T-helper 22 cell (primary cell): ENCODE measurements at places on chromosomes 2 and 18.
A peak's percentile ranks its signal among the peaks of the same experiment; 100 is the strongest.

GRCh38 chr2:79511320-79511951 lies 1.4 kb upstream of the CTNNA2 start:
- DNase-seq = no peak

DNA sequence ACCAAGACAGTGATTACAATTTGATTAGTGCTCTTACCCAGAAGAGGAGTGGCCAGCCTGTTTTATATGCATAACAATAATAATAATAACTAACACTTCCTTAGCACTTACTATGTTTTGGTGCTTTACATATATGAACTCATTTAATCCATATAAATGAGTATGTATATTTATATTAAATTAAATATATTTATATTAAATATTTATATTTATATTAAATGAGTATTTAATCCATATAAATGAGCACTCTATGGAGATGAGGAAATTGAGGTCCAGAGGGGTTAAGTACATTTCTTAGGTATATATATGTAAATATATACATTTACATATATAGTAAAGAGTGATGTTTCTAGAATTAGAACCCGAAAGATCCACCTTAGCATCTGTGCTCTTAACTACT lies 673.9 kb upstream of the ACVR2A start:
- no peak for DNase-seq

DNA sequence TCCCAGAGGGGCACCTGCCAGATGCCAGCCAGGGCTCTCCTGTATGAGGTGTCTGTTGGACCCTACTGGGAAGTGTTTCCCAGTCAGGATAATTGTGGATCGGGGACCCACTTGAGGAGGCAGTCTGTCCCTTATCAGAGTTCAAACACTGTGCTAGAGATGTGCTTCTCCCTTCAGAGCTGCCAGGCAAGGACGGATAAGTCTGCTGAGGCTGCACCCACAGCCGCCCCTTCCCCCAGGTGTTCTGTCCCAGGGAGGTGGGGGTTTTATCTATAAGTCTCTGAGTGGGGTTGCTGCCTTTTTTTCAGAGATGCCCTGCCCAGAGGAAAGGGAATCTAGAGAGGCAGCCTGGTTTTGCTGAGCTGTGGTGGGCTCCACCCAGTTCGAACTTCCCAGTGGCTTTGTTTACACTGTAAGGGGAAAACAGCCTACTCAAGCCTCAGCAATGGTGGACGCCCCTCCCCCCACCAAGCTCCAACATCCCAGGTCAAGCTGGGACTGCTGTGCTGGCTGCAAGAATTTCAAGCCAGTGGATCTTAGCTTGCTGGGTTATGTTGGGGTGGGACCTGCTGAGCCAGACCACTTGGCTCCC lies 324.0 kb upstream of the SETBP1 start:
- DNase-seq = no peak

GRCh38 chr2:28445448-28446258 lies 50.2 kb upstream of the PLB1 start:
- no peak for DNase-seq

GRCh38 chr2:8285081-8285480 lies 396.8 kb upstream of the ID2 start:
- DNase-seq = no peak

DNA sequence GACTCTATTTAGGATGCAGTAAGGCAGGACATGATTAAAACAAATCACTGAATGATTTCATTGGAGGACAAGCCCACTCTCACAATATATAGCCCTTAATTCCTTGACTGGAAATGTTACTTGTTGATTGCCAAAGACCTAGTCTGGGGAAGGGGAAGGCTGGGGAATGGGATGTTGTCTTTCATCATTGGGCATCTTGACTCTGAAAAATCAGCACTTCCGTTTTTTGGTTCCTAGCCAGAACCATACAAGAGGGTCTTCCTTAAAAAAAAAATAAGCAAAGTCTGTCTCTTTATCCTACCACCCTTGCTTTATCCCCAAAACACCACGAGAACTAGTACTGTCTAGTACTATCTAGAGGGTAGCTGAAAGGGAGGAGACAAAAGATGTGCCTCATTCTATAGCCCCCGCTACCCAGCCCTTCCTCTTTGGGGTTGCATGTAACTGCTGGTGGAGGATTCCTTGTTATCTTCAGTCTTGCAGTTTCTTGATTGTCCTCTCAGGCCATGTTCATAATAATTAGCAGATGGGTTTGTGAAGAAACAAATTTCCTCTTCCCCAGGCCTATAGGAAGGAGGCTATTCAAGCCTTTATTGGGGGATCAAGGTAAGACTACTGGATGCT lies 55.8 kb downstream of the NEMP2 start:
- no peak for DNase-seq

GRCh38 chr2:234257859-234258561 lies 207.5 kb downstream of the SPP2 start:
- DNase-seq = peak; percentile 19

DNA sequence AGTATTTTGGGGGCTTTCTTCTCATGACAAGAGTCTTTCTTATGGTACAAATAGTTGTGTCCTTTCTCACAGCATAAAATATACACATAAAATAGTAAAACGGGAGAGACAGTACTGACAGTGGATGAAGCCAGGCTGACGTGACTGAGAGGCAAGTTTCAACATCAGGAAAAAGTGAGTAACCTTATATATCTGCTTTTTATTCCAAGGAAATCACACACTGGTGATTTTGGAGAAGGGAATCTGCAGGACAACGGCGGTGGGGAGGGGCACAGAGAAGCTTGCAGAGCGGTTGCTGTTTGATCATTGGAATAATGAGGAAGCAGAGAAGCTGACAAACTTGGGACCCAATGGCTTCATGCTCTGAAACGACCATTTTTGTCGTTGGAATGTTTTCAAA lies 130.6 kb upstream of the ZNF236 start:
- DNase-seq = no peak

DNA sequence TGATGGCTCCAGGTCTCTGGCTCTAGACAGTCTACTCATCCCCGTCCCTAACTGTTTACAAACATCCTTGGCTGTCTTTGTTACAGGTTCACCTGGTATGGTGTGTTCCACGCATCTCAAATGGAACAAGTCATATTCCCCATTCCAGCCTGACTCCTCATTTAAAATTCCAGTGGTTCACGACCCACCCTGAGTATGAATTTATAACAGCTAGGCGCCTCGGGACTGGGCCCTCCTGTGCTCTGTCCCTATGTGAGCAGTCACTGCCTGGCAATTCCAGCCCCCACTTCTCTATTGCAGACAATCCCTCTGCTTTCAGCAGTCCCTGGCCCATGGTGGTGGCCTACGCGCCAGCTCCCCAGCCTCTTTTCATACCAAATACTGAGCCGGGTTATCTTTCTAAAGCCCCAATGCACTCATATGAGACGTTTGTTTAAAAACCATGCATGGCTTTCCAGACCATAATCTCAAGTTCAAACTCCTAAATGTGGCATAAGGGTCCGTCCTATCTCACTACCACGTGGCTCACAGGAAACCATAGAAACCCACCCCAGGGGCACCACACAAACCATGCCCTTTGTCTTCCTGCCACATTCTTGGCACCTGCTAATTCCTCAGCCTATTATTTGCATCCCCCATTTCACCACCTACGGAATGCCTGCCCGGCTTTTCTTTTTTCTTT lies 1.6 kb downstream of the SERPINB8 start:
- no peak for DNase-seq

GRCh38 chr2:198232281-198232680 lies 427.9 kb downstream of the PLCL1 start:
- DNase-seq = no peak

DNA sequence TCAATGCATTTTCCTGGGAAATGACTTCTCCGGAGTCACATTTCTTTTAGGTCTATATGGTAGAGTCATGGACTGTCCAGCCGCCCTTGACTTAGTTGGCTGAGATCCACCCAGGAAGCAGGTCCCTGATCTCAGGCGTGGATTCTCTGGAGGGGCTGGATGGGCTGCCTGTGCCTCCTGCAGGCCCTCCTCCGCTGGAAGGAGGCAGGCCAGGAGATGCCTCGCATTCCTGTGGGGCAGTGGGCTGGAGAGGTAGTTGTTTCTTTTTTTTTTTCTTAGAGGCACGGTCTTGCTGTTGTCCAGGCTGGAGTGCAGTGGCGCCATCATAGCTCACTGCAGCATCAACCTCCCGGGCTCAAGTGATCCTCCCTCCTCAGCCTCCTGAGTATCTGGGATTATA lies 129.0 kb upstream of the MYCN start:
- no peak for DNase-seq

DNA sequence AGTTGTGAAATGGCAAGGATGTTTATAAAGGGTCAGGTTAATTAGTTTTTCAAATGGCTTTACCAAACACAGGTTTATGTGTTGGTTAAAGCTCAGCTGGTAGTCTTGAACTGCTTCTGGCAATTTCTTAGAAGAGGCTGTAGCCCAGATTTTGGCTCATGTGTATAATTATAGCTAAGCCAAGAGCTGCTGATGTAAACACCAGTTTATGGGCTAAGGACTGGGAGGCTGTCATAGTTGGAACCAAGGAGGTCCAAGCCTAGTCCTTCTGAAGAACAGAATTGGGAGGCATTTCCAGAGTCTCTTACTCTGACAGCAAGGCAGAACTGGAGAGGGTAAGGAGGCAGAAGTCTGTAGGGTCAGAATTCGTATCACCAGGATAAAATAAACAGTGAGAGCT lies 25.4 kb downstream of the UBE2E3 start:
- no peak for DNase-seq

DNA sequence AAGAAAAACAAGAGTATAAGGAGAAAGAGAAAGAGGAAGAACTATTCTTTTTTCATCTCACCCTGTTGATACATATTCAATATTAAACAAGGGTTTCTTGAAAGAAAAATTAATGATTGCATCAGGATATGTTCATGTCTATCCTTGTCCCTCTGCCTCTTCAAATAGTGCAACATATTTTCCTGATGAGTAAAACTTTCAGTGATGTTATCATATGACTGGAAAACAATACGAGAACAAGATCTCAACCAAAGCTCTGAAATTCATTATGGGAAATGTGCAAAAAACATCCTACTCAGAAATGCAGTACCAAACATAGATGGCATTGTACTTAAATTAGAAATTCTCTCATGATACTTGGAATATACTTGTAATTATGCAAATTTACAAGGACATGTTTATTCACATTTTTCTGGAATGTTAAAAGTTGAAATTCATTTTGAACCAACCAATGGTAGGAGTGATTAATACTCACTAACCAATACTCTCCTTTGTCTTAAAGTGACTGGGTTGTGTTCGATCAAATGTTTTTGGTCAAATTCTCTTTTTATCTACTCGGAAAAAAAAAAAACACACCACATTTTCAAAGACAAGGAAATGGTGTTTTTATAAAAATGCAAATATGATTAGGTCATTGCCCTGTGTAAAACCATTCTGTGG lies 148.9 kb upstream of the GULP1 start:
- DNase-seq = no peak

GRCh38 chr2:225083276-225083675 lies 41.0 kb upstream of the DOCK10 start:
- no peak for DNase-seq

DNA sequence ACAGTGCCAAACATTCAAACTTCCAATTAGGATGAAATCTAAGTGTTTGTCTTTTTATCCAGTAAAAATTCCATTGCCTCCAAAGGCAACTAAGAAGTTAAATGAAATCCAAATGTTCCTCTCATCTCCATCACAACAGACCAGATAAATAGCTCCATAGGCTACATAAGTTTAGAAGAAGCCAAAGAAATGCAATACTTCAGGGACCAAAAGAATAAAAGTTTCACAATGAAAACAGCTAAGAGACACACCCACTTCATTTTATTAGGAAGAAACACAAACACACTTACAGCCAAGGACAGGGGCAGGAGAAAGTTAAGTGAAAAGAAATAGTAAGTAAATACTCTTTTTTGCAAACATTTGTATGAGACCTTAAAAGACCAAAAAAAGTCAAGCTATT lies 88.5 kb upstream of the CCDC150 start:
- no peak for DNase-seq

DNA sequence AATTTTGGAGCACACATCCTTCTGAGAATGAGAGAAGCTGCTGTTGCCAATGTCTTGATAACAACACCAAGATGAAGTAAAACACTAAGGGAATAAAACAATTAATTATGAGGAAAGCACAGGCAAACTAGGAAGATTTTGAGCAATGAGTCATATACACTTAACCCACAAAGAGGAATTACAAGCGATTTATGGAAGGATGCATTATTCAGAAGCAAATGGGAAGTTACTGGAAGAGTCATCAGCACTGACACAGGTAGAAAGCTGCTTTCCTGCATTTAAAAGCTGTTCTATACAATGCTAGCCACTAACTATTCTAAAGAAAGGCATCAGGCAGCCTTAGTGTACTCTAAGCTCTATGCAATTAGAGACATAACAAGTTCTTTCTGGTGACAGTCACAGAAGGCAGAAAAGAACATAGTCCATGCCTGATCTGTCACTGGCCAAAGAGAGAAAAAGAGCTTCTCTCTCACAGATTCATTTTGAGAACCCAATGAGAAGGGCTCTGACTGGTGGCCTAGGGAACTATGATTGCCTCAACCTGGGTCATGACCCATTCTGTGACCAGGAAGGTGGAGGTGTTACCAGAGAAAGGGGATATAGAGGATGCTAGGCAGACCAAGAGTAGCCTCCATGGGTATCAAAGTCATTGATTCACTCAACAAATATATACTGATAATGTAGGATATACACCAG lies 45.4 kb downstream of the M1AP start:
- DNase-seq = no peak

- no peak for DNase-seq
These were observed 11.7 kb upstream of the NAPG start for GRCh38 chr18:10514082-10514481.

GRCh38 chr2:126979039-126980003 lies 80.6 kb downstream of the TEX51 start:
- no peak for DNase-seq

GRCh38 chr18:51490860-51491259 lies 293.4 kb upstream of the MEX3C start:
- DNase-seq = no peak

- no peak for DNase-seq
These were observed 68.1 kb upstream of the AMMECR1L start for GRCh38 chr2:127953849-127954248.

GRCh38 chr18:34709104-34709503 lies 994 bp upstream of the DTNA start:
- DNase-seq = no peak

GRCh38 chr2:144511226-144511810 lies 8.6 kb downstream of the ZEB2 start:
- no peak for DNase-seq

DNA sequence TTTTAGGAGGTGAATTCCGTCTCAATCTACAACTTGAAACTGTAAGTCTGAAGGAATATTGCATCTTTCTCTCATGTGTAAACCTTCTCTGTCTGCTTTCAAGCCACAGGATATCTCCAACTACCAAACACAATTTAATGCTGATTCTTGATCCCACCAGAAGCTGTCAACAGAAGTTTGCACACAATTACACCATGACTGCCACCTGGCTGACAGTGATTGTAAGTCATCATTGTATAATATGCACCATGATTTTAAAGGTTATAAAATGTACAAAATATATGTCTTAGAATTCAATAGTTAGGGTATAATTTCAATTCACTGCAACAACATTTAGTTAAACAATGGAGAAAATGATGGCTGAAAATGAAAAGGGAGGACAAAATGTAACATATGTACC lies 18.4 kb downstream of the PREPL start:
- no peak for DNase-seq

GRCh38 chr18:69854455-69854854 lies 93.2 kb downstream of the CD226 start:
- no peak for DNase-seq
